CD4-positive, alpha-beta T cell treated with Interleukin-1 beta for 1 hour (primary cell): ENCODE measurements at places on chromosomes 5 and 9.
A peak's percentile ranks its signal among the peaks of the same experiment; 100 is the strongest.

GRCh38 chr9:38388283-38389223 lies 3.9 kb upstream of the ALDH1B1 start:
- DNase-seq: no peak

- DNase-seq: no peak
Measured at GRCh38 chr9:15240927-15241326, 66.1 kb downstream of the TTC39B start.

- no peak for DNase-seq
Measured at GRCh38 chr9:101167490-101168134, 139.1 kb downstream of the PLPPR1 start.

DNA sequence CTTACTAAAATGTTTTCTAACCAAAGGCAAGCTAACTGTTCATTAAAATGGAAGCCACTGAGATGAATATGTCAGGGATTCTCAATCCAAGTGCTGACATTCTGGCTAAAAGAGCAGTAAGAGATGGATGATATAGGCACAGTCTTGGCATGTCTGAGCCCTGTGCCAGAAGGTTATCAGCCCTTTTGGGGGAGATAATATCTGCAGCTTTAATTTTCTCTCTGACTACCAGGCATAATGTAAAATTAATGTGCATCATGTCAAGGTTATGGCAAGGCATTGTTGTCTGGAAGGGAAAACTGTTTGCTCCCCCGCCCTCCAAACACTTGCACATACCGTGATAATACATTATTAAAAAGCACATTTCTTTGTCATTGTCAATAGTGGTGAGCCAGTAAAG lies 609.8 kb downstream of the ZNF608 start:
- DNase-seq: no peak

DNA sequence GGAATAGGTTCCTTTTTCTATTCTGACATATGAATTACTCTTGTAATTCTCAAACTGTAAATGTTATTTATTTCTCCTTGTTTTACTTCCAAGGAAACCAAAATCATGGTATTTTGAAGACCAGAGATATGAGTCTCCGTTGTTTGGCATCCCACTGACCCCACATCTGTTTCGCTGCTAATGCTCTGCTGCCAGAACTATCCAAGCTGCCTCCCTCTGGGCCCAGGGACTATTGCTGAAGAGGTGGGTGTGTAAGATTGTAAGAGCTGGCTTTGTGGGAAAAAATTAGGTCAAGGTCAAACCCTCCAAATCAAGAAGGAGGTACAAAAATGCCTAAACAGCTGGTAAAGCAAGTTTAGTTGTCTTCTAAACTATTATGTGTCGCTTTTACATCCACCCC lies 129.4 kb upstream of the MYO10 start:
- no peak for DNase-seq

GRCh38 chr9:108837530-108837929 lies 18.3 kb downstream of the ACTL7B start:
- DNase-seq: no peak

GRCh38 chr9:128005923-128006322 lies 25.1 kb upstream of the EEIG1 start:
- DNase-seq: no peak

DNA sequence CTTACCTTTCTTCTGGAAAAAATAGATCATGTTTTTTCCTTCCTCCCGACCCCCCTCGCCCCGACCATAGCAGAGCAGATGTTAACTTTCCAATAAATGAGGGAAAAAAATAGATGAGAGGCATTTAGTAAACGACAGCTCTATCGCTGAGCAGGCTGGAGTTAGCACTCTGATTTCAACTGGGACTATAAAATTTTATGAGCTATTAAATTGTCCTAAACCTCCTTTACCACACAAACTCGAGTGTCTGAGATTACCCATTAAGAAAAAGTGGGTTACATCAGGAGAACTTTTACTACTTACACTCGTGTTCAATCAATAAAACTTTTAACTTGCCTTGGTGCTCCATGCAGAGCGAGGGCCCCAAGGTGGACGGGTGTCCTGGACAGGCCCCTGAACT lies 59.8 kb upstream of the RNU6ATAC start:
- no peak for DNase-seq

GRCh38 chr9:14318361-14318760 lies 4.4 kb upstream of the NFIB start:
- DNase-seq: no peak

GRCh38 chr5:181008136-181008535 lies 19.5 kb downstream of the BTNL3 start:
- no peak for DNase-seq

DNA sequence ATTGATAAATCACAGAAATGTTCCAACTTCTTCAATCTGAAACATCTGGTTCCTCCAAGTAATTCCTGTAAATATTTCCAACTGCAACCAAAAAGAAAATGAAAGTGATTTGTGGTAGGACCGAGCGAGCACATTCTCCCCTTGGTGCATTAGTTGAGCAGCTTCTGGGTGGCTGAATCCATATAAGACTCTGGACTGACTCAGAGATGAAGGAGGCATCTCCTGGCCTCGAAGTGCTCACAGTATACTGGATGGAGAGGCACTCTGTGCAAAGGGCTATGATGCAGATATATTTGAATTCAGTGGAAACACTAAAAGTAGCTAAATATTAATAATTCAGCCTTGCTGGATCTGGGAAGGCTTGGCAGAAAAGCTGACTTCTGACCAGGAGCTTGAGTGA lies 265.0 kb downstream of the MARCHF11 start:
- no peak for DNase-seq

- DNase-seq: peak; percentile 16
Measured at GRCh38 chr9:124306098-124306735, 48.5 kb downstream of the NEK6 start.
